ENCODE measurements at places on chromosomes 7 and 10.

- no peak for DNase-seq
Observed at GRCh38 chr10:74814797-74815196, 11.6 kb upstream of the KAT6B start.

- no peak for DNase-seq
Observed at GRCh38 chr7:139603282-139603681, 79.8 kb downstream of the CLEC2L start.

- no peak for DNase-seq
Observed at GRCh38 chr7:151796091-151796870, 80.6 kb downstream of the PRKAG2 start.

GRCh38 chr10:130493021-130493420 lies 356.8 kb downstream of the GLRX3 start:
- no peak for DNase-seq

GRCh38 chr7:21566094-21566493 lies 23.3 kb downstream of the DNAH11 start:
- no peak for DNase-seq

DNA sequence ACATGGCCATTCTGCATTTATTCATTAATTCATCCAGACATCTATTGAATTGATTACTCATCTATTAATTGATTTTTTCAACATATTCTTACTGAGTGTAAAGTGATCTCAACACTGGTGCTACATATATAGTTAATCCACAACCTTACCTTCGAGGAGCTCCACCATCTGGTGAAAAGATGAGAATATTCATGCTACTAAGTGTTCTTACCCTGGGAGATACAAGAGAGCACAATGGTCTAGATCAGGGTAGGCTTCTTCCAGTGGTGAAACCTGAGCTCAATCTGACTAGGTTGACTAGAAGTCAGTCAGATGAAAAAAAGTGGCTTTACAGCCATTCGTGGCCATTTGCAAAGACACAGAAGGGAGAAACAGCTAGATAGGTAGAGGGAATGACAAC lies 507.4 kb downstream of the ANKRD7 start:
- no peak for DNase-seq

DNA sequence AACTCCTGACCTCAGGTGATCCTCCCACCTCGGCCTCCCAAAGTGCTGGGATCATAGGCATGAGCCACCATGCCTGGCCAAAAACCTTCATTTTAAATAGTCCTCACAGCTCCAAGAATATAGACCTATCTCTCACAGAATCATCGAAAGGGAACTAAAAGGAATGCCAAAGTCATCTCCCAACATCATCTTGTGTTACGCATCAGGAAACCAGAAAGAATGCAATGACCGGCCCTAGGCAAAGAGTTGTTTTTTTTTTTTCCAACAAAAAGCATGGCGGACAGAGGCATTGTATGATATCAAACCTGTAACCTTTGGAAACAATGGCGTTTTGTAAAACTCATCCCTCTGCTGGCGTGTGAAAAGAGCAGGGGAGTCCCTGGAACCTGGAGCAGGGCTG lies 73.2 kb downstream of the FAM107B start:
- DNase-seq, result no peak

- no peak for DNase-seq
Observed at GRCh38 chr10:44557596-44558191, 172.8 kb upstream of the CXCL12 start.

- DNase-seq, result no peak
Observed at GRCh38 chr7:108053250-108053649, 50.3 kb upstream of the LAMB1 start.
